ENCODE measurements at places on chromosomes 1 and 21.

DNA sequence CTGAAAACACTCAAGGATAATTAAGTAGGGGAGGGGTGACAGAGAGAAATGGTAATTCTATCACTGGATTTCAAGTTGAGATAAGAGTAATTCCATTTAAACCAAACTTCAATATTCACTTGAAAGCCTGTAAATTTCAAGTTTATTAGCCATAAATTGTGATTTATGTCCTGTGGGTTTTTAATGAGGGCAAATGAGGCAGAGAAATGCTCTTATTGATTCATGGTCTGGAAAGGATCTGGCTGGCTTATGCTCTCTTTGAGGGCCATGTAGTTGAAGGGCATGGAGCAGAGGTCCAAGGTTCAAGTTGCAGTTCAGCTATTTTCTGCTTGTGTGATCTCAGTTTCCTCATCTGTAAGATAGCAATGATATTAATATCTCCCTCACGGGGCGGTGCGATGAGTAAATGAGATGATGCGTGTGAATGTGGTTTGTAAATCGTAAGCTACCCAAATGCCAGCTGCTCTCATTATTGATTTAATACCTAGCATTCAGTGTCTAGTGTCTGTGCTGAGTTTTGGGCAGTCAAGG, 12.3 kb downstream of the OLFML3 start:
- DNase-seq = no peak

- DNase-seq = no peak
These were observed 119.8 kb downstream of the ZZZ3 start for GRCh38 chr1:77562596-77563150.

DNA sequence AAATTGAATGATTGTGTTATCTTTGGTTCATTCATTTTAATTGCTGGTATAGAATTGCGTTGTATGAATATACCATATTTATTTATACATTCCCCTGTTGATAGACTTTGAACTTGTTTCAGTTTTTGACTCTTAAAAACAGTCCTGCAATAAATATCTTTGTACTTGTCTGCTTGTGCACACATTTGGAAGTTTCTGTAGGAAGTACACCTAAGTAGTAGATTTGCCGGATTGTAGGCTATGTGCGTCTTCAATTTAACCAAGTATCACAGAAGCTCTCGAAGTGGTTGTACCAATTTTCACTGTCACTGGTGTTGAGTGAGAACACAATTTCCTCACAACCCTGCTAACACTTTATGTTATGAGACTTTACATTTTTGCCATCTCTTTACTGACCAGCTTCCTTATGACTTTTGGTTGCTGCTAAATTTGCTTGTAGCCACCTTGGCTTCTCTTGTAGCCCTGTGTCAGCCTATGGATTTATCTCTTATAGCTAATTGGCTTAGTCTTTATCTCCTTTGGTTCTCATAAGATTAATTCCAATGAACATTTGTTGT, 2.2 kb downstream of the TTC3 start:
- no peak for DNase-seq

DNA sequence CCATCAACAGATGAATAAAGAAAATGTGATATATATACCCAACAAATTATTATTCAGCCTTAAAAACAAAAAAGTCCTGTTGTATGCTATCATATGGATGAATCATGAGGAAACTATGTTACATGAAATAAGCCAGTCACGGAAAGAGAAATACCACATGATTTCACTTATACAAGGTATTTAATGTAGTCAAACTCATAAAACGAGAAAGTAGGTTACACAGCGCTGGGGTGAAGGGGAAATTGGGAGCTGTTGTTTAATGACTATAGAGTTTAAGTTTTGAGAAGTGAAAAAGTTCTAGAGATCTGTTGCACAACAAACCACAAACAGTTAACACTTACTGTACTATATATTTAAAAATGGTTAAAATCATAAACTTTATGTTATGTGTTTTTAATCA, 58.5 kb downstream of the SLC25A24 start:
- DNase-seq = no peak

GRCh38 chr1:232568331-232568852, 61.5 kb downstream of the SIPA1L2 start:
- DNase-seq = no peak

DNA sequence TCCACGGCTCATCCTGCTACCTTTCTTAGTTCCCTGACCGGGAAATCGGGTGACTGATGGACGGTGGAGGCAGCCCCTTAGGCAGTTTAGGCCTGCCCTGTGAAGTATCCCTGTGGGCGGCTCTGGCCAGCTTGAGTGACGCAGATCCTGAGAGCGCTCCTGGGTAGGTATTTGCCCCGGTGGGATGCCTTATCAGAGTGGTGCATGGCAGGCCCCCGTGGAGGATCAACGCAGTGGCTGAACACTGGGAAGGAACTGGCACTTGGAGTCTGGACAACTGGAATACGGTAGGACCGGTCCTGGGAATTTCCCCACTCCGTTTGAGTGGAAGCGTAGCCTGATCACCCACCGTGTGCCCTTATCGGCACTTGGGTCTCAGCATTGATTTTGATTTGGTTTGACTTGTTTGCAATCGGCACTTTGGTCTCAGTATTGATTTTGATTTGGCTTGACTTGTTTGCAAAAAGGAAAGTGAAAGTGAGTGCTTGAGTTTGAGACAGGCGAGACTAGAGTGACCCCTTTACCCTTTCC, 15.2 kb downstream of the PLA2G2F start:
- DNase-seq = no peak

- no peak for DNase-seq
These were observed 474.5 kb downstream of the DSCAM start for GRCh38 chr21:40372506-40372905.

- DNase-seq = no peak
These were observed 18.3 kb downstream of the IFI44 start for GRCh38 chr1:78667939-78668338.

DNA sequence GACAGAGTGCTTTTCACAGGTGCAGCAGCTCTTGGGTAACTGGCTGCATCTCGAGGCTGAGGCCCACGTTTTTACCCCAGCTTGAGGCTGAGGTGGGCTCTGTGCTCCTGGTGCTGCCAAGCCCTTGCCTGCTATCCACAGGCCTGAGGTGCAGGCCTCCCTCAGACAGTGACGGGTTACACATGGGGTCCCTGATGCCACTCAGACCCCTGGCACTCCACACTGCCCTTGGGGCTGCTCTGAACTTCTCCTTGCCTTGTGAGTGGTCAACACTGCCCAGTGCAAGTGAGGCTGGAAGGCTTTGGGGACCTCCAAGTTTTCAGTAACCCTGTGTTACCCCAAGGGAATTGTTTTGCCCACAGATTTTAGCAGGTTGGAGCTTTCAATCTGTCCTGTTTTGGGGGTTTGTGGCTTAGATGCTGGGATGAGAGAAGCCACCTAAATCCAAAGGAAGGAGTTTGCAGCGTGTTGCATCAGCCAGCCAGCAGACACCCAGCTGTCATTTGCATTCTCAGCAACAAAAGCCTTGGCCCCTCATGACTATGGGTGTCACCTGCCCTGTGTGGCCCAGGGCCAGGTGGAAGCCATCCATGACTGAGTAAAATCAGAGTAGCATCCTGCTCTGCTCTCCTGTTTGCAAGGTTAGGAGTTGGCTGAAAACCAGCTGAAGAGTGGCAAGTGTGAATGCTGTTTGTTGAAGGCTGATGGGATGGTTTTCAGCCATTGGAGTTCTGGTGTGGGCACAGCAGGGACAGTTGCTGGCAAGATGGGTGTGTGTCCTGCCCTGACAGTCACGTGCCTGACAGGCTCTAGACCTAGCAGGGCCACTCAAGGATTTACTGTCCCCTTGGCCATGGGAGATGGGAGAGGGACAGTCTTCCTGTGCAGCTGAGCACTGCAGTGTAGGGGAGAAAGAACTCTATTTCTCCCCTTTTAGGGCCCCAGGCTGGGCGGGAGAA, 3.2 kb downstream of the RNF187 start:
- DNase-seq = peak; percentile 74

DNA sequence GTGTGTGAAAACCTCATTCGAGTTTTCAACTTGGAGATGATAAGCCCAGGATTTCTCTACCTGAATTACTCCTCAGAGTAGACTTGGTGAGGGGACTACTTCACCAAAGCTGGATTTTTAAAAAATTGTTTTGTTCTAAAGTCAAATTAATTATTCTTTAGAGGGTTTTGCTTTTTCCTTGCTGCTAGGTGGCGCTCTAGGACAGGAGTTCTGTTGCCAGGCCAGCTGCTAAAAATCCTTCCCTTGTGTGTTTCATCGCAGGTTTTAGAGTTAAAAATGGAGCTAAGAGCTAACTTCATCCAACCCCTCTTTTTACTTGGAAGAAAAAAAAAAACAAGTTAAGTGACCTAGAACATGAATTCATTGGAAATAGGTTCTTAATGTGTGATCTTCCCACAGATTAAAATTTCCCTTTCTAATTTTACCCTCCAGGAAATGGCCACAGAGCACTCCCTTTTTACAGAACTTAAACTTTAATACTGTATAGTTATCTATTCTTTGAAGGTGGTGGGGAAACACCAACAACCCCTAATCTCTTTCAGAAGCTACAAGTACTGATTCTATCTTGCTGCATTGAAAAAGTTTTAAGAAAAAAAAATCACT, 36.7 kb upstream of the FAM163A start:
- peak; percentile 76 for DNase-seq

DNA sequence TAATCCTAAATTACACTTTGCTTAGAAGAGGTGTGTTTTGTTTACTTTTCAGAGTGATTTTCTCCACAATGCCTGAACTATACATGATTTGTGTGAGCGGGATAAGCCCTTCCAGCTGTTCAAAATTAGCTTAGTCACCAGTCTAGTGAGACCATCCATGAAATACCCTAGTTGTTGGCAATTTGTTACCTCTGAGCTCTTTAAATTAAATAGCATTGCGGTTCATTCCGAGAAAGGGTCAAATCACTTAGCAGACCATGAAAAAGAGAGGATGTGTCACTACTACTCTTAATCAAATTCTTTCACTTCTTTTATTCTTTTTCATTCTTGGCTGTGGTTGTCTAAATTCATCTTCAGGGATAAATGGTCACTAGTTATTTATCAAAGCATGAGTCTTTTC, 11.9 kb upstream of the VAV3 start:
- peak; percentile 38 for DNase-seq

DNA sequence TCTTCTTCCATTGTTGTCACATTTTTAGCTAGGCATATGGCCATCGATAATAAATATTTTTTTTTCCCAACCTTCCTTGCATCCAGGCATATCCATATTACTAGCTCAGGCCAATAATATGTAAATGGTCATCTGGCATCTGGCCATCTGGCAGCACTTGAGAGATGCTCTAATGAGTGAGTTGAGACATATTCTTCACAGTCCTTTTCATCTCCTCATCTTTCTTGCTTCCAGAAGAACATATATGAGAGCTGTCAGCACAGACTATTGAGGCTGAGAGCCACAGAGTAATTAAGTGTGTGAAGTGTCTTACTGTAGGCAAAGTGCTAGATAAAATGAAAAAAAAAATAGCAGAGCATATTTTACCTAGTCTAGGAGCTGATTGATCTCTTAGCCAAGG, 628.4 kb upstream of the TMPRSS15 start:
- DNase-seq = no peak

- peak; percentile 62 for DNase-seq
These were observed 17.9 kb upstream of the CENPF start for GRCh38 chr1:214584805-214585766.
